Tibial nerve (tissue), 4 donors: ENCODE measurements at places on chromosomes 6 and 20. TPM values are rescaled to one million over a fixed set of nuclear protein-coding genes. Genes with fewer than 3 reads are reported as not detected.

DNA sequence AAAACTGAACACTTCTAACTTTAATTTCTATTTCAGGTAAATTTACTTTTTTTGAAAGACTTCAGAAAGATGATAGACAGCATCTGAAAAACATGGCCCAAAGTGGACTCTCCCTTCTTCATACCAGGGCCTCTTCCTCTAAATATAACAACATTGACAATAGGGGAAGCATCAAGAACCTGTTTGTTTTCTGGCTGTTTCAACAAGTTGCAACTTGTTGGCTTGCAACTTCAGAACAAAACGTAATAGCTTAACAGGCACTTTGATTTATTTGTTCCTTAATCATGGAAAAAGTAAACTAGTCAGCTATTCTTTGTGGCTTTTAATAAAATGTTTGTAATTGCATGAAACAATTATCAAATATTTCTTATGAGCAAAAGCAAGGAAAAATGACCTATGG is 34.3 kb downstream of the RGS17 start:
- no peak for DNase-seq

DNA sequence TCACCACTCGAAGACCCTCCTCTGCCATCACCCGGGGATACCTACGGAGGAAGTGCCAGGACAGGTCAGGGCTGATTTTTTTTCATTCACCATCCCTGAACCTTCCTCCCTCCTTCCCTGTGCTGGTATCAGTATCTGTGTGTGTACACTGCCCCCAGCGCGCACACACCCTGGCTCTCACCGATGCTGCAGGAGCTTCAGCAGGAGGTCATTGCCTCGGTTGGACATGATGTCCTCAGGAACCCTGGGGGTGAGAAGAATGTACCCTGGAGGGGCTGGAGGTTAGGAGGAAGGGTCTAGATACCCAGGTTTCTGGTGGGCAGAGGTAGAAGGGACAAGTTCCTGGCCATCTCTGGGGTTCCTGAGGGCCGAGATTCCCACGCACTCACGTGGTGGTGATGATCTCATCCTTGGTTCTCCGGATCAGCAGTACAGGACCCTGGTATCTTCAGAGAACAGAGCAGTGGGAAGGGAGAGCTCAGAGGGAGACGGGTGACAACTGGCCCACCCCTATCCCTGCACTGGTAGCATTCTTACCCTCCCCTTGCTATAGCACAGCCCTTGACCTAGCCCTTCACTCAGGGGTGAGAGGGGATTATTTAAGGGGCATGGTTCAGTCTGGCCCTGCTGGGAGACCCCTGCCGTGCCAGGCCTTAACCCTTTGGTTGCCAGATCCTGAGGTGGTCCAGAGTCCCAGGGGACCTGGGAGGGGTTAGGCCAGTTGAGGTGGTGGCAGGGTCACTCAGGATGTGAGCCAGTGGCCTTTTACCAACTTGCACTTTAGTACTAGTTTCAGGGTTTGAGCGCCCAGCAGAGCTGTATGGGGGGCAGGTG is 7.2 kb upstream of the LY6G5C start:
- DNase-seq = no peak

GRCh38 chr20:14313341-14314020 is 23.9 kb downstream of the FLRT3 start:
- no peak for DNase-seq

- DNase-seq = no peak
These were observed 3.7 kb downstream of the FAM162B start for GRCh38 chr6:116761779-116762178.

DNA sequence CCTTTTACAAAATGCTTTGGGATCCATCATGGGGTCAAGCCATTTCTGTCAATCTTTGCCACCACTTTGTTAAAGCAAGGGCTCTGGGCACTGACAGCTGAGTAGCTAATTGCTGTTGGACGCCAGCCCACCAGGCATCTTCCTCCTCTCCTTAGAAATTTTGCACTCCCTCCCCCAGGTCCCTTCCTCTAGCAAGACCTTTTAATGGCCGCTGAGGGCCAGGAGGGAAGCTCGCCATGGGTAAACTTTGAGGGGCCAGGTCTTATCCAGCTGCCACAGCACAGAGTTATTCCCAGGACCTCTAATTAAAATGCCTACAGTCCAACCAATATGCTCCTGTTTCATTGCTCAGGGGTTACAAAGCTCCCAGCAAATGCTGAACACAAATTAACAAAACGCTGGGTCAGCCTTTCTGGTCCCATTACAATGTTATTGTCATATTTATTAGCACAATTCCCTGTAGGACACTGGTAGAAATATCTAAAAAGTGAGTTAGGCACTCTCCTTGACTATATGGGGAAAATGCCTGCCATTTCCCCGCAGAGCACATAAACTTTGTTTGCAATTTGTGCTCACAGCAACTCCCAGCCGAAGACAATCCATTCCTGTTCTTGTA is 16.8 kb downstream of the SCML4 start:
- DNase-seq = no peak

DNA sequence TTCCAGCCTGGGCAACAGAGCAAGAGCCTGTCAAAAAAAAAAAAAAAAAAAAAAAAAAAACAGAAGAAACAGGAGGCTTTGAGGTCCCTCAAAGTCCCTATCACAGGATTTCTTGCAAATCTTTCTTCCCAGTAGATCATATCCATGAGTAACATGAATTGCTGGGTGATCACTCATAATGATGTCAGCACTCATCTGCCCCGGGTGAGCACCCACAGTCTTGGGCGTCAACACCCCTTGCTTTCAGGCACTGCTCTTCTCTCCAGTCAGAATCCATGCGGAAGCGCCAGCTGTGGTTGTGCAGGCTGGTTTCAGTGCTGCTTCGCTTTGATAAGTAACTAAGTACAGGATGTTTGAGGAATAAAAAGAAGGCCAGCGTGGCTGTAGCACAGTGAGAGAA is 40.2 kb upstream of the INSM1 start:
- DNase-seq = peak; percentile 8

Gene GHRH
- not detected for total RNA-seq

Gene SLC26A8
- not detected for total RNA-seq

Gene GPR6
- total RNA-seq = not detected
